ENCODE measurements at places on chromosomes 11 and 22.
A peak's percentile ranks its signal among the peaks of the same experiment; 100 is the strongest.

DNA sequence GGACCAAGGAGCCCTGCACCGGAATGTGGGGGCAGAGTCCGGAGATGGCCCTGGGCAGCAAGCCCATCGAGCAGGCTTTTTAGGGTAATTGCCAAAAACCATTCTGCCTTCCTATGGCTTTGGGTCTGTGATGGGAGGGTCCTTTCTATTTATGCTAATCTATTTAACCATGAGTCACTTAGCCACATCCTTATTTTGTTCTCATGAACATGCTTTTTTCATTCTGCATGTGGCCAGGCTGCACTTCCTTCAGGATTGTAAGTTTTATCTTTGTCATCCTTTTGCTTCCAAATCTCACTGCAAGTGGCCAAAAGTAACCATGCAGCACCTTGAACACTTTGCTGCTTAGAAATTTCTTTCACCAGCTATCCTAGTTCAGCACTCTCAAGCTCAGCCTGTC is 88.3 kb downstream of the EFCAB6 start:
- no peak for DNase-seq

- DNase-seq = no peak
Measured at GRCh38 chr11:100788561-100789295, 101.6 kb downstream of the ARHGAP42 start.

DNA sequence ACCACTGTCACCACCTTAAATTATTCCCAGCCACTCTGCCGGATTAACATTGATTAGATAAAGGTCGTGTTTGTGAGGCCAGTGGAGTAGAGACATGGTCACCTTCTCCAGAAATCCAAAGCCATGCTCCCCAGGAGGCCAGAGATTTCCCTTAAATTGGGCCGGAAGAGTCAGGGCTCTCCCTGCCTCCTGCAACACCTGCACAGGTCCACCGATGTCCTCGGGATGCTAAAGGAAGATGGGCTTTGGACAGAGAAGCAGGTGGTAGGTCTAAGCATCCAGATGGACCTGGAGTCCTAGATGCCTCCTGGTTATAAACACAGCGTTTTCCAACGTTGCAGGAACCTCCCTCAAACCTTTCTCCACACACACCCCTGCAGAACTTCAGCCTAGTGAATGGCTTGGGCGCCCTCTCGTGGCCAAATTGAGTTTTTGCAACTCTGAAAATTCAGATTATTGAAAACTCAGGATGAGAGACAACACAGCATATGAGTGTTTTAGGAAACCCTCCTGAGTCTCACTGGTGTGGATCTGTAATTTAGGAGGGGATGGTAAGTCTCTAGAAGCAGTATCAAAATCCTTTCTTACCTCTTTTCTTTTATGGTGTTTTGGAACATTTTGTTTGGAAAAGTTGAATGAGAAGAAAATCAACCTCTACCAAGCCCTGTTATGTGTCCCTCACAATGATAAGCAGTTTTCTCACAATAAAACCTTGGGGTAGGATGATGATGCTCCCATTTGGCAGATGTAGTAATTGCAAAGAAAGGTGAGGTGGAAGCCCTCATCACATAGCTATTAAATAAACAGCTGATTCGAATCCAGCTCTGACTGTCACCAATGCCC is 109.6 kb downstream of the RRAS2 start:
- DNase-seq = peak; percentile 73

- no peak for DNase-seq
Measured at GRCh38 chr11:36237391-36237790, 51.8 kb downstream of the COMMD9 start.

DNA sequence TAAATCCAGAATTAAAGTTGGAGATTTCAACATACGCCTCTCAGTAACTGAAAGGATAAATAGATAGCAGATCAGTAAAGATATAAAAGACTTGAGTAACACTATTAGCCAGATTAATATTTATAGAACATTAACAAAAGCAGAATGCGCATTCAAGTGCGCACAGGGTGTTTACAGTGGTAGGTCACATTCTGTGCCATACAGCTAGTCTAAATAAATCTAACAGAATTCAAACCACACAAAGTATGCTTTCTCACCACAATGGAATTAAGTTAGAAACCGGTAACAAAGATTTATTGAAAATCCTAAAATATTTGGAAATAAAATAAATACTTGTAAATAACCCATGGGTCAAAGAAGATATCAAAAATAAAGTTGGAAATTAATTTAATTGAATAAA is 341.0 kb downstream of the DYNC2H1 start:
- no peak for DNase-seq

GRCh38 chr11:45446434-45446833 is 160.3 kb upstream of the SYT13 start:
- no peak for DNase-seq

DNA sequence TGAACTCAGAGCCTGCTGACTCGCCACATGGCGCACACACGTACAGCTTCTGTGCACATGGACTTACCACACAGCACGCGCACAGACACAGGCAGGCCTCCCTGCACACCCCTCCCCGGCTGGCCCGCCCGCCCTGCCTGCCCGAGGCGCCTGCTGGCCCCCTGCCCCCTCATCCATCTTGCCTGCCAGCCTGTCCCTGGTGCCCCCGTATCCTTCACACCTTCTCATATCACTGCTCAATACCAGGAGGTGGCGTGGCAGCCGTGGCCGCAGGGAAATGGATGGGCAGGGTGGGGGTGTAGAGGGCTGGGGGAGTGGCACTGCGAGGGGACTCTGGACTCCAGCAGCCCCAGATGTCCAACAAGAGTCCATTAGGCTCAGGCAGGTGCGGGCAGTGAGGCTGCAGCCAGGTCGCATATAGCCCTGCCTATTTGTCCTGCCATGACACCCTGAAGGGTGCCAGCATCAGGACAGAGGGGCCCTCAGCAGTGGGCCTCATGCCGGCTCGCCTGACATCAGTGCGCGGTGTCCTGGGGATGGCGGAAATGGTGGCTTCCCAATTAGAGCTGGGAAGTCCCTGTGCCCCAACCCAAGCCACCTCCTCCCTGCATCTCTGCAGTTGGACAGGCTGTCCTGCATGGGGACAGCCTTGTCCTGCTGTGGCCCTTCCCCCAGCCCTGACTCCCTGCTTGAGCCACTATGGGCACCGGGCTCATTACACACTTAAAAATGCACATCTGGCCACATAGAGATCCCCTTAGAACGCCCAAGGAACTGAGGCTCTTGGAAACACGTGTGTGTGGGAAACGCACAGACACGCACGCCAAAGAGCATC is 2.0 kb upstream of the TBX10 start:
- no peak for DNase-seq

GRCh38 chr22:40407831-40408717 is 37.7 kb downstream of the SGSM3 start:
- DNase-seq = no peak

DNA sequence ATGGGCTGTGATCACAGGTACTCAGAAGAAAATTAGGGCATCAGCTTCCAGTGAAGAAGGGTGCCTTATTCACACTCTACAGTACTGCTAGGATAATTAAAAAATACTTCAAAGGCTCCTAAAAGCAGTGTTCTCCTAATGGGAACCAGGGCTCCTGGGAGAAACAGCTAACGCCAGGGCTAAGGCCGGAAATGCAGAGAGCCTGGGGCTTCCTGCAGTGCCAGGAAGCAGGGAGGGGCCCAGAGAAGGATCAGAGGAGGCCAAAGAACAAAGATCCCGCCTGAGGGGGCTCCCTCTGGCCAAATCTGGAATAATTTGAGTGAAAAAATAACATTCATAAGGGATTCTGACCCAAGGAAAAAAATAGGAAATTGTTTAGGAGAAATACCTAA is 27.5 kb downstream of the TOLLIP start:
- no peak for DNase-seq

DNA sequence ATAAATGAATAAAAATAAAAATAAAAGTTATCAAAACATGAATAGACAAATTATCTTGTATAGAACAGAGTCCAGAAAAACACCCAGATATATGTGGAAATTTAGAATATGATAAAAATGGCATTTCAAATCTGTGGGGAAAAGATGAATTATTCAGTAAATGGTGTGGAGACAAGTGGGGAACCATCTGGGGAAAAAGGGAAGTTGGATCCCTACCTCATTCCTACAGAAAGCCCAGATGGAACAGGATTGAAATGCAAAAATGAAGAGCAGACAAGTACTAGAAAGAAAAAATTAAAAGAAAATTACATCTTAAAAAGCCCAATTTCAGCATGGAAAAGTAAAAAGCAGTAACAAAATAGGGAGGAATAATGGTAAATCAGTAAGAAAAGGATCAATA is 8.1 kb upstream of the RASL10A start:
- DNase-seq = no peak

- DNase-seq = no peak
Measured at GRCh38 chr11:88194990-88195389, 19.7 kb upstream of the RAB38 start.

GRCh38 chr11:90500922-90501568 is 278.2 kb upstream of the CHORDC1 start:
- DNase-seq = no peak

- no peak for DNase-seq
Measured at GRCh38 chr11:72238492-72239312, 5.3 kb downstream of the PHOX2A start.

- DNase-seq = peak; percentile 85
Measured at GRCh38 chr11:30488304-30488998, 97.7 kb downstream of the MPPED2 start.

- DNase-seq = no peak
Measured at GRCh38 chr22:36289406-36289870, 36.5 kb downstream of the APOL1 start.

DNA sequence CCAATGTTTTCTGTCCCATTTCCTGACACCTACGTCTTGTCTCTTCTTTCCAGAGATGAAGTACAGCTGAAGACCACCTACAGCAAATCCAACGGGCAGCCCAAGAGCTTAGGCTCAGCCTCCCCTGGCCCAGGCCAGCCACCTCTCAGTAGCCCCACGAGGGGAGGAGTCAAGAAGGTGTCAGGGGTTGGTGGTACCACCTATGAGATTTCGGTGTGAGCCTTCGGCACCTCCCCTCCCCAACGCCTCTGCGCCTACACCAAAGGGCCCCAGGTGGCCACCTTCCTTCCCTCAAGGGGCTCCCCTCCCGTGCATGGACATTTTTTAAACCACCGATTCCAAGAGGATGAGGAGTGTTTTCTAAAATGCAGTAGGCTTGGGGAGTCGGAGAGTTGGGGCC is 12.2 kb downstream of the MED19 start:
- no peak for DNase-seq

DNA sequence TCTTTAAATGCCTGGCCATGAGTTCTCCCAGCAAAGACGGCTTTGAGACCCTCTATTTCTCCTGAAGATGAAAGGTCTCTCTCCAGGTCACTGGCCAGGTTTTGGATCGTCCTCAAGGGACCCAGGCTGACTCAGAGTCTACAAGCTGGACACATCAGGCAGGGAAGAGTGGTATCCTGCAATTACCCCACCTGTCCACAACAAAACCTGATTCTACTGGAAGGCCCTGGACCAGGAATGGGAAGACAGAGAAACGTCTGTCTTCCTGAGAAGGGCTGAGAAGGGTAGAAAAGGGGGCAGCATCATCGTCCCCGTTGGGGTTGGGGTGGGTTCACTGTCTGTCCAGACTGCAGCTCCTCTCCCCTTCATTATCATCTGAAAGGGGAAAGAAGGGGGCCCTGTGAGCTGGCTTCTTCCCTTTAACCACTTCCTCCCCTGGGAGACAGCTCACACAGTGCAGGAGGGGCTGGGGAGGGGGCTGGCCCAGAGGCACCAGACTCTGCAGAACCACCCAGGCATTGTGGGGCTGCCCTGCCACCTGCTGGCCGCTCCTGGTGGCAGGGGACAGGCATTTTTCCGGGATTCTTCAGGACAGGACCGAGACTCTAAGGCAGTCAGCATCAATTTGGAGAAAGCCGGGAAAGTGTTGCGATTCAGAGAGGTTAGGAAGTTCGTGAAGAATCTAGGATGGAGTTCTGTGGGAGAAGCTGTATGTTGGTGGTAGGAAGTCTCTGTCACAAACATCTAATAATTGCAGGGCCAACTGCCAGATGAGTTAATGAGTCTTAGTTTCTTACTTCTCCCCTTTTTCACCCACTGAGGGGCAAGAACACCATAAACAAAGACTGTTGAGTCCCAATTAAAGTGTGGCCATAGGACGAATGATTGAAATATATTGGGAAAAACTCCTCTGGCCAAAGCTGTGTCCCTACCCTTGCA is 57.6 kb downstream of the SYN3 start:
- peak; percentile 5 for DNase-seq

DNA sequence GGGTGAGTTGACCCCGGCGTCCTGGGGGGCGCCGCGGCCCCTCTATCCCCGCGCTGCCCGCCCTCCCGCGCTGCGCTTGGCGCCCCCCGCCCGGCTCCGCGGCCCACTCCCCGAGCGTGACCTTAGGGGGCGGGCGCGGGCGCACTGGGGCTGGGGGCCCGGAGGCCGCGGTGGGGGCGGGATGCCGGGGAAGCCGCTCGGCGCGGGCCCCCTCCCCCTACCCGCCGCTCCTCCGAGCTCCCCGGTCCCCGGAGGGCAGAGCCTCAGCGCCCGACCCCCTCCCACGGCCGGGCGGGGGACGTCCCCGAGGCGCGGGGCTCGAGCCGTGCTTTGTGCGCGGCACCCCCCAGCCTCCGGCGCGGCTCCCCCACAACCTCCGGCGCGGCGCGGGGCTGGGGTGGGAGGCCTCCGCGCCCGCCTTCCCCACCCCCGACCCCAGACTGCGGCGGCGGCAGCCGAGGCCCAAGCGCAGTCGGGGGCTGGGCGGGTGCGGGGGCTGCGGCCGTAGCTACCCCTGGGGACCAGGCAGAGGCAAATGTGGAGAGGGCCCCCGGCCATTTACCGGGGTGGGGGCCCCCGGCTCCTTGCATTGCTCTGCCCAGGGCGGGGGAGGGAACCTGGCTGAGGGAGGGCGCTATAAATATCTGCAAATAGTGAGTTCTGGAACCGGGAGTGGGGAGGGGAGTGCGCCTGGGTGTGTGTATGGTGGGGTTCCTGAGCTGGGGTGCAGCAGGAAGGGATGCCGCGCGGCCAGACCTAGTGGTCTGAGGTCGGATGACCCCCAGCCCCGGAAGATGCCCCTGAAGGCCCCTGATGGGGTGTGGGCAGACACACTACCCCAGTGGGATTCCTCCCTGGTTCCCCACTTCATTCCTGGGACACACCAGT is 988 bp downstream of the MGAT3 start:
- DNase-seq = no peak

GRCh38 chr22:20000246-20001081 is 16.2 kb downstream of the ARVCF start:
- no peak for DNase-seq

- DNase-seq = no peak
Measured at GRCh38 chr11:38672445-38672844, 2074.4 kb upstream of the RAG2 start.

GRCh38 chr11:64854534-64855502 is 10.4 kb upstream of the CDC42BPG start:
- DNase-seq = no peak

Measured in NCI-H1105 treated with DMSO at 0.1 percent for 48 hours (cell line).